Stimulated activated CD4-positive, alpha-beta T cell treated with anti-CD3 and anti-CD28 coated beads, Interleukin-15, amount 100 ng/mL, for 1 hour (primary cell): ENCODE measurements at places on chromosomes 5 and 9.

DNA sequence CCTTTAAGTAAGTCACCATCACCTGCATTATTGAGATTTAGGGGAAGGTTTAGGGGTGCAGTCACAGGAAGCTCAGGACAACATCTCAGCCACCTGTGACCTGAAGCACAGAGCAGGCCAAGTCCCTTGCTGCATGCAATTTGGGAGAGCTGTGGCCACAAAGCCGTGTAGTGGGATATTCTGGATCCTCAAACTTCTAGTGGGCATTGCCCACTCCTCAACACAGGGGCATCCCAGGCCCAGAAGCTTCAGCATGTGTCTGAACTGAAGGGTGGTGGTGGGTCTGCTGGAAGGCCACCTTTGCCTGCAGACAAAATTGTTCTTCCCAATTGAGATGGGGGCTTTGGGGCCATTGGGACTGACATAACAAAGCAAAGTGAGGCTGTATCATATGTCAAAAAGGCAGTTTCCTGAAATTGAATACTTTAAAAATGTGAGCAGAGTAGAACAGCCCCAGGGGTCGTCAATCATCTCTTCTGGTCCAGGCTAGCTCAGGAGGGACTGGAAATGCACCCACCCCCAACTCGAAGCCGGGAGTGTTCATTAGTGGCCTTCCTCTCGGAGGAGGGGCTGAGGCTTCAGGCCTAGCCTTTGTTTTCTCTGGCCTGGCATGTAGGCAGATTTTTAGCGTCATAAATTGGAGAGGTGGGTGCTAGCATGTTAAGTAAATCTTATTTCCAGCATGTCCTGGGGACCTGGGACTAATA, 2.8 kb upstream of the GADD45G start:
- no peak for DNase-seq

DNA sequence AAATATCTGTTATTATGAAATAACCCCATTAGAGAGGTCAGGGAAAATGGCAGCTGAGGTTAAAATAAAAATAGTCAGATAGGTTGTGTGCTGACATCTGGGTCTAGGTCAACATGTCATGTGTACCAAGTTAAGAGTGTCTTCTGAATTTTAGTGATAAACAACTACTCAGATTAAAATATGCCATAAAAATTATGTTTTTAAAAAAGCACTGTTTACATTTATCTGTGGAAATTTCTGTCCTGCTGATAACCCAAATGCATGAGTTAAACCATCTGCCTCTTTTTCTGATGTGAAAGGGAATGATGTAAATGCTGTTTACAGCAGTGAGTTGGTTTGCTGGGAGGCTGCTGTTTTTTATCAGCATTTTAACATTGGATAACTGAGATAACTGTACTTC, 361.2 kb upstream of the TARS1 start:
- no peak for DNase-seq

DNA sequence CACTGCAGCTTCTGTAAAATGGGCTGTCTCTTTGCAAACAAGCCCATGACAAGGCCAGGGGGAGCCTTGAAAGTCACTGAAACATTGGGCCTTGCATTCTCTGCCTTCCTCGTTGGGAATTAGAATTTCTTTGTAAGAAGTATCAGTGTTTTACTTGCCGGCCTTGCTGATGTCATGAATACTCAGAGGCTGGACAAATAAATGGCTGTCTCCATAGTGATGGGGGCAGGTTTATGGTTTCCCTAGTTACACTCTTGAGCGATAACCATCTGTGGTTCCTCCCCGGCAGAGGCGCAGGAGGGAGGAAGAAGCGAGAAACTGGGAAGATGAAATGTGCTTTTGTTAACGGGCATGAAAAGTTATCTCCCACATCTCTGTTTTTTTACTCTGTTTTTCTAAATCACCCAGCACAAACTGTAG, 272.7 kb upstream of the PANK3 start:
- no peak for DNase-seq

DNA sequence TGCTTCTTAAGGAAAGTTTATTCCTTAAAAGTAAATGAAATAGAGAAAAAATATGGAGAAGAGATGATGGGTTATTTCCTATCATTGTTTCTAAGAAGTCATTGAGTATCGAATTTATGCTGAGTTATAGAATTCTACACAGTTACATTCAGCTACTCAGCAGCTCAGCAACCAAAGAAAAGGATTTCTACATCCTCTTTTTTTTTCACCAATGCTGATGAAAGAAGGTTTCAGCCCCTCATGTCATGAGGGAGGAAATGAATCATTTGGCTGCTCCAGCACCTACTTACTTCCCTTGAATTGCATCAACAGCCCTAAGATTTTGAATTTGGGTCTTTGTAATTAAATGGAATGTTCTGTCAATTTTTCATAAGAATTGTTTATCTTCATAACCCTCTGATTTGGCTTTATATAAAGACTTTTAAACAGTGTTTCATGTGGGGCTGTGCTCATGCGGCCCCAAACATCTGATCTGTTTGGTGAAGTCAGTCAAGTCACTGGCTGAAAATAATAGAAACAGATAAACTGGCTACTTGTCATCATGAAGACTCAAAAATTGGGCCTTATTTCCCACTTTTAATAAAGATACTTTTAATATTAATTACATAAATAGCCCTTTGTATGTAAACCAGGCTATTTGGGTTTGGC, 18.5 kb upstream of the SNX2 start:
- no peak for DNase-seq

DNA sequence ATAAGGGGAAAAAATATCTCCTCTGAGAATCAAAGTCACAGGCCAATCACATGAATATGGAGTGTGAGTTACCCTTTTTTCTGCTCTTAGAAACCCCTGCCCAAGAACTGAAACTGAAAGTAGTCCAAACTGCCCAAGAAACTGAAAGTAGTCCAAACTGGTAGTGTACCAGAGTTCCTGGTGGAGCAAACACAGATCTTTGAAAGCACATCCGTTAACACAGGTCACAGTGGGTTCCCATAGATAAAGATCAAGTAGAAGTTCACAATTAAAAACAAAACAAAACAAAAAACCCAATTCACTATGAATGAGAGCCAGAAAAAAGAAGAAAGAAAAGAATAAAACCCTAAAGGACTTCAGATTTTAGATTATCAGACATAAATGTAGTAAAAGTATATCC, 332.4 kb upstream of the EFNA5 start:
- DNase-seq, result no peak

GRCh38 chr9:38061326-38061977, 7.6 kb downstream of the SHB start:
- DNase-seq, result no peak

DNA sequence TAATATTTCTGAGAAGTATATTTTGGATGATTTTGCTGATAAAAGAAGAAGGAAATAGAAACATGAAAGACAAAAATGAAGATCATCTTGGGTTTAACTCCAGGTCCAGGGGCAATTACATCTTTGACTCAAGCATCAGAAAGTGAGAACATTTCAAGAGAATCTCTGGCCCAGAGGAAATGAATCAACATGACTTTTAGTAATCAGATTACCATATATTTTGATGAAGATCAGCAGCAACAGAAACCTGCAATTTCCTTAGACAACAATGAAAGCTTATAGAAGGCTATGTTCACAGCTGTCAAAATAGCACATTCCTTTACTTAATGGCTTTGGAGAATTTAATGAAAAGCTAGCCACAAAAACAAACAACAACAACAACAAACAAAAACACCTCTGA, 638.1 kb downstream of the EFNA5 start:
- no peak for DNase-seq

DNA sequence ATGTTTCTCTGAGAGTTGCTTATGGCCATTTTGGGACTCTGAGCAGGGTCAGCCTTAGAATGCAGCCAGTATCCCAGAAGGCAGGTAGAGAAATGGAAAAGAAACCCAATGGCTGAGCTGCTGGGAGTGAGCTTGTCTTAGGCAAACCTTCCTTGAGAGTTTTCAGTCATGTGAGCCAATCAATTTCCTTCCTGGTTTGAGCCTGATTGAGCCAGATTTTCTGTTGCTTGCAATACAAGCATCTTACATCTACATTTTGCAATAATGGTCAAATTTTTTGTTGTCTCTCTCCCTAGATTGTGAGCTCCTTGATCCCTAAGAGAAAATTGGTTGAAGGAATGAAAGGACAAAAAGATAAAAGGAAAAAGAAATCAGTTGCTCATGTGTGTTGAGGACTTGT, 155.3 kb downstream of the SNX18 start:
- DNase-seq, result no peak

GRCh38 chr9:306907-307306, 92.2 kb downstream of the DOCK8 start:
- DNase-seq, result no peak

GRCh38 chr9:92032891-92033290, 82.3 kb downstream of the SPTLC1 start:
- no peak for DNase-seq

DNA sequence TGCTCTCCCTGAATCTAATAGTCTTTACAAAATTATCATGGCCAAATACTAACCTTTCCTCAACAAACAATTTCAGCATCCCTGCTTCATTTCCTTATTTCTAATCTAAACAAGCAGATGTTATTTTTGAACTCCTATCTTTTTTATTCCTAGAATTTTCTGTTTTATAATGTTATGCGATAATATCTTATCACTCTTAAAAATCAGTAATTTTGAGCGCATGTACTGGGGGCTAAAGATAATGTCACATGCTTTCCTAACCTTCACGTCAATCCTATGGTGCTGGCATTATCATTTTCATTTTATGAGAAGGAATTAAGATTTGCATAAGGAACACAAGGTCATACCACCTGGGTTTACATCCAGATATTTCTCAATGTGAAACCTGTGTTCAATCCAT, 648.0 kb downstream of the BRINP1 start:
- no peak for DNase-seq

GRCh38 chr5:35044649-35045048, 3.1 kb downstream of the AGXT2 start:
- no peak for DNase-seq

- DNase-seq, result no peak
These were observed 92.7 kb downstream of the SGCD start for GRCh38 chr5:156419661-156420060.

GRCh38 chr5:179914032-179914755, 6.5 kb upstream of the TBC1D9B start:
- no peak for DNase-seq

GRCh38 chr9:132214027-132214622, 52.3 kb downstream of the NTNG2 start:
- DNase-seq, result no peak

DNA sequence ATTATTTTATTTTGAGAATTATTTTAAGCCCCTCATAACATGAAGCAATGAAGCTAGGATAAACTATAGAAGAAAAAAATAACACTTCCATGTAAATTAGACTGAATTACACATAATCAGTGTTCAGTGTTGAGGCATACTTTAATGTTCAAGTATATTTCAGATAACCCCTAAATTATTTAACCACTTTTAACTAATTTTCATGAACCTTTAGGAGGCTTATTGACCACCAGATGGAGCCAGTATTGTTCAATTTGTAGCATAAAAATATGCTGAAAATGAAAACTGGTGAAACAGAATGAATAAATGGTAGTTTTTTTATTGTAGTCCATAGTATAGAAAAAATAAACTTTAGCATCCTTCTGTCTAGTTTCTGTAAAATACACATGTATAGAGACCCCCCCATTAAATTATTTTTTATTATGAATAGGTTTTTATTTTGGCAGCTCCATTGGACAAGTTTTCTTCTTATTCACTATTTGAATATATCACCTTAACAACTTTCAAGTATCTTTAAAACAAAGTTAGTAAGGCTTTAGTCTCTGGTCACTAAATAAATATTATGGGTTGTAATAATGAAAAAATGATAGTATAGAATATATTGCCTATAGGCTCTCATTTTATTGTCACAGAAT, 190.1 kb downstream of the CWC27 start:
- DNase-seq, result no peak

DNA sequence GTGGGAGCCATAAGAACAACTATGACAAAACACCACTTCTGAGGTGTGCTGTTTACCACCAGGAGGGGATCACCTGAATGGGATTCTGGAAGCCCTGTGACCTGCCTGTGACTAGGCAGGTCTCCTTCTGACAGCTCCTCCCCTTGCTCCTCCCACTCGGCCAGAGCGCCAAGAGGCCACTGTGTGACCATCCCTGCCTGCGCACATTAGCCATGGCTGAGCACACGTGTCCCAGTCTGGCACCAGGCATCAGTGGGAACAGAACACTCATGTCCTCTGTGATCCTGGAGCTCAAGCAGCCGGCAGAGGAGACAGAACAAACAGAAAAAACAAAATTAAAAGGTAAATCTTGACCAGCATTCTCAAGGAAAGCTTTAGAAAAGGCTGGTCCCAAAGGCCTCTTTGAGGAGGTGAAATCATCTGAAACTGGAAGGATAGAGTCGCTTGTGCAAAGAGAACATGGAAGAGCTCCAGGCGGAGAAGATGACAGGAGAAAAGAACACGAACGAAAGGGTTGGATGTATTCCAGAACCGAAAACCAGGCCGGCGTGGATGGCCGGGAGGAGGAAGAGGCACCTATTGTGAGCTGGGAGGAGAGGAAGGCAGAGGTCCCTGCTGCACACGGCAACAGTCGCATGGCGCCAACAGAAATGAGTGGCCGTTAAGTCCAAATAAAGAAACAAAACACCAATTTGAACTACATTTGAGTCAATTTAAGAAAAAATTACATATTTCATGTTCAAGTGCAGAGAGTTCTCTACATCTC, 5.1 kb downstream of the MED10 start:
- no peak for DNase-seq
